ENCODE measurements at places on chromosomes 5 and 9.

- peak; percentile 41 for DNase-seq
Measured at GRCh38 chr5:151155775-151156506, 1.6 kb downstream of the ANXA6 start.

DNA sequence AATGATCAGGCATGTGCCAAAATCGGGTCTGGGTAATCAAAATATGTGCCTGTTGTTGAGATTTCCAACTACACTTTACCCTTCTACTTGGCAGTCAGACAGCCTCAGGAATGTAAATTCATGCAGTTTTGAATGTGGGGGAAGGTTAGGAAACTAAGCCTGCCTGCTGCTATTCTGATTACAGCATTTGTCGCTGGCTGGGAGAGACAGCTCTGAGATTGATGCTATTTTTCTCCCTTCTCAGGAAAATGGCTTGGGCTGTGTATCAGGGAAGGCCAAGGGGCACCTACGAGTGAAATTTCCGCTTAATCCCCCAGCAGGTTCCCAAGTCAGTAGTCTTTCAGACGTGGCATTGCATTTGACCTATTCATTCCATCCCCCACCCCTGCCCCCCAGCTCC, 3.6 kb upstream of the RGS7BP start:
- no peak for DNase-seq

DNA sequence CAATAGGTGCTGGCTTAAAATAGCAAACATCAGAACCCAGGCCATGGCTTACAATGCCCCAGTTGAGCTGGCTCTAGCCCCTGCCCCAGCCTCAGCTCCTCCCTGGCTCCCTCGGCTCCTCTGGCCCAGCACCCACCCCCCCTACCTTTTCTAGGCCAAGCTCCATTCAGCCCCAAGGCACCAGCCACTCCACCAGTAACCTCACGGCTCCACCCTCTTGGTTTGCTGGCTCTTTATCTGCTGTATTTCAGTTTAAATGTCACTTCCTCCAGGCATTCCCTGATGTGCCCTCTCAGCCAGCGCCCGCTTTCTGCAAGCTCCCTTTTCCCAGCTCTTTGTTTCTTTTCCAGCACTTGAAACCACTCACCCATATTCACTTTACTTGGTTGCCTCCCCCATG, 10.6 kb downstream of the C1QTNF2 start:
- DNase-seq: no peak

DNA sequence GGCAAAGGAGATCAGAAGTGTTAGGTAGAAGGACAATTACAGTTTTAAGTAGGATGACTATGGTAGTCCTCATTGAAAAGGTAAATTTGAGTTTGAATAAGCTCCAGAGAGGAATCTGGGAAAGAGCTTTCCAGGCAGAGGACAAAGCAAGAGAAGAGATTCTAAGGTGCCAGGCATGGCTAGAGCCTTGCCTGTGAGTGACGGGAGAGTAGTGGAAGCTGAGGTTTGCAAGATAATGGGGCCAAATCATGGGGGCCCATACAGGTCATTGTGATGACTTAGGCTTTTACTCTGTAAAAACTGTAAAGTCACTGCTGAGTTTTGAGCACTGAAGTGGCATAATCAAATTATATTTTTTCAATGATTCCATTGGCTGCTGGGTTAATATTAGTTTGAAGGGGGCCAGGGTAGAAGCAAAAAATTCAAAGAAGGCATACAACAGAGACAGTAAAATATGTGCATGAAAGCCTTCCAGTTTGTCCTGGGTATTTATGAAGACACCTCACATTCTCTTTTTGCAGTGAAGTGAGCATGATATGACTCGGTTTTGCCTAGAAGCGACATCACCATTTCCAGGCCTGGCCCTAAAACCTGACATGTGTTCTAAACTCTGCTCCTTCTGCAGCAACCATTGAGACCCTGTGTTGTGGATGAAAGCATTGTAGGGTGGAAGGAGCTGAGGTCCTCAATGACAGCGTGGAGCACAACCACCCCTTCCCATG, 279.8 kb upstream of the TNC start:
- DNase-seq: no peak

DNA sequence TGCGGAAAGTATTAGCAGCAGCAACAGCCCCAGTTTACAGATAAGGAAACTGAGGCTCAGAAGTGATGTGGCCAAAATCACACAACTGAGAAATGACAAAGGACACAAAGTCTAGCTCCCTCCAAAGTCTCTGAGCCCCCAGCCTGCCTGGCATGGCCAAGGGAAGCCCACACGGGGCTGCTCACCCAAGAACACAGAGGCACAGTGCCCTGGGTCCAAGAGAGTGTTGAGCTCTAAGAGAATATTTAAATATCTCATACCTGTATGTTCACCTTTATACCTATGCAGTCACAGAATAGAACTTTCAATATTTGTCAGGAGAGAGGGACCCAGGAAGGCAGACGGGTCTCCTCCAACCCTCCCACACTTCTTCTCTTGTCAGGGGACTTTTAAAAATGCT, 16.6 kb downstream of the VAV2 start:
- no peak for DNase-seq

DNA sequence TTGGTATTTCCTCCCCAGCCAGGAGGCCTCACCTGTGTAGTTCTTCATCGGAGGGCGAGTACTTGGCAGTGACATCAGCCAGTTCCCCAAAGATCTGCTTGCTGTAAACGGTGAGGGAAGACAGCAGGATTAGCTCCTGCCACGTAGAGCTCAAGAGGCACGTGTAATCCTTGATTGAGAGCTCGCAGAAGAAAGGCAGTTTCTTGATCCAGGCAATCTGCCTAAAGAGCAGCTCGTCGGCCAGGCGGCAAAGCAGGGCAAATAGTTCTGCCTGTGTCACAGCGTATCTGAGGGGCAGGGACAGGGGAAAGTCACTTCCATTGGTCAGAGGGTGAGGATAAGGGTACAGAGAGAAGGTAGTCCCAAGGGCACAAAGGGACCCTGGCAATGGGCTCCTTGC, 28.6 kb upstream of the NR5A1 start:
- no peak for DNase-seq

DNA sequence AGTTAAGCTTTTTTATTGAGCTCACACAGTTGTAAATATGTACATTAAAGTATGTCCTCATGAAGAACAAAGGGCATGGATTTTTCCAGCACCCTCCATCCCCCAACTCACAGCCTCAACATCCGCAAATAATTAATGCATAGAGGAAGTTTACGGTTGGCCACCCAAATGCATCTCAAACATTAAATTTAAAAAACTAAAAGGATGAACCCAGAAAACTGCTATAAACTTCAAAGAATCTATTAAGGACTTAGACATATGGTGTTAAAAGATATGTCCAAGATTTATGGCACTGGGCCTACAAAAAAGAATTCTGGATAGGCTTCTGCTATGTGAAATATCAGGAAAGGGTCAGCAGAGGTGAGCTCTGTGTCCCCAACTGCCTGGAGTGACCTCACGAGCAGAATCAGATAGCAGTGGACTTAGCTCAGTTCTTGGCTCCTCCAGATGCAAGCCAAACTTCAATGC, 54.0 kb upstream of the TNC start:
- DNase-seq: no peak

DNA sequence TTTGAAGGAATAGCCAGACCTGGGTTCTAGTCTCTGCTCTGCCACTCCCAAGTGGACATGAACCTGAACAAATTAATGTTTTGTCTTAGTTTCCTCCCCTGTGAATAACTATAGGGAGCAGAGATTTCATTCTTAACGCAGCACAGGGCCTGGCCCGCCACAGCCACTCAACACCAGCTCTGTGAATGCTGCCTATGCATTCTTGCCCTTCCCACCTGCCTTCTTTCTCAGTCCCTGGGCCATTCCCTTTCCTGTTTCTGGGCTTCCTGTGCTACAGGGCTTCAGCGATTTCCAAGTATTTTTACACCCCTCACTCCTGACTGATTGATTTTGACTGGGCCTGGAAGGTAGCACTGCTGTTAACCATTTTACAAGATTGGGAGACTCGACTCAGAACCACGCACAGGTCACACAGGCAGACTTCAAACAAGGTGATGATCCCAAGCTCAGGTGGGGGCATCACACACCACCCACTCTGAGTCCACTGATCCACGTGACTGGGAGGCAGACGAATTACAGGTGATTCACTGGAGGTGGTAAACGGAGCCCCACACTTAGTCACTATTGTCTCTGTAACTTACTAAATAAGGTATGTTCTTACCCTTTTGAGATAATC, 21.4 kb downstream of the PTPN3 start:
- DNase-seq: no peak

DNA sequence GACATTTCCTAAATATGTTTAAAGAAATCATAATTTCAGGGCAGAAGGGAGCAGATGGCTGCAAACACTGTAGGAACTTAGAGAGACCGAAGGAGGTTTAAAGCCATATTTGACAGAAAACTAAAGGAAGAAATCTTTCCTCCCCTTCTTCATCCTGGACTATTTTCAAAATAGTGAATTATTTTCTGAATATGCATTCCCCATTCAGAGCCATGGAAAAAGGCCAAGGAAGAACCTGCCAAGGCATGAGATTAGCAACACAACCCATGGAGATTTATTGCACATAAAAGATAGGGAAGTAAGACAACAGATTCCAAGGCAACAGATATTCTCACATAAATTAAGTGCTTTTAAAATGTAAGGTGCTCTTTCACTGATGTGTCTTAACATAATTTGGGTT, 233.3 kb upstream of the ADAMTS16 start:
- no peak for DNase-seq

DNA sequence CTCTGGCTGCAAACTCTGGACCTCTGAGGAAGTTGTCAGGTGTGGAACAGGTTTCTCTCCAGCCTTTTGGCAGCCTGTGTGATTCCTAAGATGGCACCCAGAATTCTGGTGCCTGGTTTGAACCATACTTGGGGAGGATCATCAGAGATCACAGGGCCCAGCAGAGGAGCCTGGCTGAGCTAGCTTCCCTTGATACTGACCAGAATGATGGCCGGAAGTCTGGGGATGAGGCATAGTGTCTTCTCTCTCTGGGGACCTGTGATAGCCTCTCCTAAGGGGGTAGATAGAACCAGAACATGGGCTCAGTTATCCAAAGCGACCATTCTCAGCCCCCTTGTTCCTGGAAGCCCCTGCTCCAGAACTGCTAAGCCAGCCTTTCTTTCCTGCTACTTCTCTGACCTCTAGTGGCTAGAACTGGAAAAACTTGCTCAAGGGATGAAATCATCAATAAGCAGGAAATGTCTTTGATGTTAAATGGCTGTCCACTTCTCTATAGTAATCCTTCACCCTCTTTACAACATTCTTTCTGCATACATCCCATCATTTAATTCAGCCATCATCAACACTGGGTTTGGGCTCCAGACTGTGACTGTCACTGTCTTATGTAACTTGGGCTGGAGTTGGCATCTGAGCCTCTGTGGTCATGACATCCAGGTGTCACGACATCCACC, 55.1 kb downstream of the C9orf152 start:
- peak; percentile 41 for DNase-seq

GRCh38 chr9:74403581-74403980, 93.6 kb upstream of the RORB start:
- DNase-seq: no peak

GRCh38 chr5:143218517-143219170, 184.8 kb downstream of the NR3C1 start:
- DNase-seq: no peak

- DNase-seq: no peak
Measured at GRCh38 chr5:133376986-133377385, 235.4 kb downstream of the FSTL4 start.
